KG1 (cell line): ENCODE measurements at places on chromosomes 16 and 17.

DNA sequence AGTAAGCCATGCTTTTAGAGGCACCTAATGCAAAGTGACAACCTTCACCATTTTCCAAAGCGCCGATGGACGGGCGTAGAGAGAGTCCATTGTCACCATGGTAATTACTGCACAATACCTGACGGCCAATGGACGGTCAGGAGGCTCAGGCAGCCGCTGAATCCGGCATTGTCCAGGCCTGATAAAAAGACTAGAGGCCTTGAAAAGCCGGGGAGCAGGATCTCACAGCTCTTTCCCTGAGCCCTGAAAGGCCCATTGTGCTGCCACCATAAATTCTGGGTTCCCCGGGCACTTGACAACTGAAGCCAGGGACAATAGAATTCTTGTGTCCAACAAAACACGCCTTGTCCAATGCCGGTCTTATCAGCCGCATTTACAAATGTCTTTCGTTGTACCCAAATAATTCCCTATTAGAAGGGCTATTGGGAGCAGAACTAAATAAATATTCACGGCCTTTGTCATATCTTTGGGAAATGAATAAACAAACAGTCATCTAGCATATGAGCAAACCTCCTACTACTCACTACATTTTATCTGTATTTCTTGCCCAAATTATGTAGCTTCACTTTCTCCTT lies 62.4 kb downstream of the CDH11 start:
- DNase-seq = no peak

- DNase-seq = no peak
These were observed 4.3 kb upstream of the PABPN1L start for GRCh38 chr16:88870608-88871348.

GRCh38 chr16:7037495-7037894 lies 295.1 kb upstream of the RBFOX1 start:
- no peak for DNase-seq

DNA sequence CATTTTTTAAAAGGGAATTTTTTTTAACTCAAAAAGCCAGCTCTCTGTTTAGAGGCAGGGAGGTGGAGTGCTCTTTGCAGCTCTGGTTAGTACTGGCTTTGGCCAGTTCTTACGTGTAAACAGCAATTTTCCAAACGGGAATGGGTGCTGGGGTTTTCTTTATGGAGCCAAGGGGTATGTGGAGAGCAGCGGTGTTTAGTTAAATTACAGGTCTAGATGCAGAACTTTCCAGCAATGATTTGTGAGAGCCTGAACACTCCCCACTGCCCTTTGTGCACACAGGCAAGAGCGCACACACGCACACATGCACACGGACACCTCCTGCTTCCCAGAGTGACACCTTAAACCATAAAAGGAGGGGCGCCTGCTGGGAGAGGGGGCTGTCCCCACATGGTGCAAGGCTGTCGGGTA lies 140.2 kb downstream of the MSI2 start:
- DNase-seq = no peak

DNA sequence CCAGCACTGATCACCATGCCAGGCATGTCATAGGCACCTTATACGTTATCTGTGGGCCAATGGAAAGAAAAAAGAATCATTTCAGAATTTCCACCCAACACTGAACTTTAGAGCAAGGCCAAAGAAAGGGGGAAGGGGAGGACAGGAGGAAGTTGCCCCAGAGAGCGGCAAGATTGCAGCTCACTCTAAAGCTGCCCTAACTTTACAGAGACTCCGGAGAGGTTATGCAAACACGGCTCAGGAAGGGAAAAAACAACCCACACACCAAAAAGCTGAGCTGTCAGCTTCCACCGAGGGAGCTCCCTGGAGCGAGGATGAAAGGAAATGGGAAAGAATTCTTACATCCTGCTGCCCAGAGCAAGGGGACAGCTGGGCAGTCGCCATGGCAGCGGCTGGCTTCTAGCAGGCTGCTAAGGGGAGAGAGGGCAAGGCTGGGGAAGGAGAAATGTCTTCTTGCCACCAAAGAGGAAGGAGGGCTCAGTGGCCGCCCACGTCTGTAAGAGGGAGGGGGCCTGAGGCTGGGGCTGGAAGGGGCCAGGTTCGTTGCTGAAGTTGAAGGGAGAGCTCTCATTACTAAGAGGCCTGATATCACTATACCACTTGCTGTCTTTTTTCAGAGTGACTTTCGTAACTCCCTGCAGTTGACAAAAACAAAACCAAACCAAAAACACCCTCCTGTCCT lies 18.2 kb downstream of the COTL1 start:
- peak; percentile 88 for DNase-seq

DNA sequence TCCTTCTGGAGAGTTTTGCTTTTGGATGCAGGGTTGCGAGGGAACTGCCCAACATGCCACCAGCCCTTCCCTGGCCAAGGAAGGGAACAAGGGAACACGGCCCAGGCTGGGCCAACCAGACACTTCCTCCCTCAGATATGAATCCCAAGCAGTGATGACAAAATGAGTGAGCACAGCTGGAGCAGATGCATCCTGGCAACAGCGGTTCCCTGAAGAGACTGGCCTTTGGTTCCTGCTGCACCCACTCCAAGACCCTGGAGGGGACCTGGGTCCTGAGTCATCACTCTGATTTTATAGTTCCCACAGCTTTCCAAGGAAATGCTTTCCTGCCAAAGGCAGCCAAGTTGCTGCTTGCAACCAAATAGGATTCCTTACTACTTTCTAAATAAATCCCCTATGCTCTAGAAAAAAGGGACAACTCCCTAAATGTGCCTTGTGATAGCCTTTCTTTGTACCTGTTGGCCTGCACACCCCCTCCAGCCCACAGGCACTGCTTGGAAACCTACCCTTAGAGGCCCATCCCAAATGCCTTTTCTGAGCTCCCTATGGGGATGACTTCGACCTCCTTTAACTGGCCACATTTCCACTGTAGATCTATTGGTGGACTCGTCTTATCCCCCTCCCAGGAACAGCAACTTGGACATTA lies 5.3 kb downstream of the ST3GAL2 start:
- no peak for DNase-seq

- DNase-seq = no peak
These were observed 3.0 kb downstream of the ARHGDIA start for GRCh38 chr17:81867991-81868673.

GRCh38 chr16:27678955-27679354 lies 129.0 kb downstream of the KATNIP start:
- DNase-seq = no peak

DNA sequence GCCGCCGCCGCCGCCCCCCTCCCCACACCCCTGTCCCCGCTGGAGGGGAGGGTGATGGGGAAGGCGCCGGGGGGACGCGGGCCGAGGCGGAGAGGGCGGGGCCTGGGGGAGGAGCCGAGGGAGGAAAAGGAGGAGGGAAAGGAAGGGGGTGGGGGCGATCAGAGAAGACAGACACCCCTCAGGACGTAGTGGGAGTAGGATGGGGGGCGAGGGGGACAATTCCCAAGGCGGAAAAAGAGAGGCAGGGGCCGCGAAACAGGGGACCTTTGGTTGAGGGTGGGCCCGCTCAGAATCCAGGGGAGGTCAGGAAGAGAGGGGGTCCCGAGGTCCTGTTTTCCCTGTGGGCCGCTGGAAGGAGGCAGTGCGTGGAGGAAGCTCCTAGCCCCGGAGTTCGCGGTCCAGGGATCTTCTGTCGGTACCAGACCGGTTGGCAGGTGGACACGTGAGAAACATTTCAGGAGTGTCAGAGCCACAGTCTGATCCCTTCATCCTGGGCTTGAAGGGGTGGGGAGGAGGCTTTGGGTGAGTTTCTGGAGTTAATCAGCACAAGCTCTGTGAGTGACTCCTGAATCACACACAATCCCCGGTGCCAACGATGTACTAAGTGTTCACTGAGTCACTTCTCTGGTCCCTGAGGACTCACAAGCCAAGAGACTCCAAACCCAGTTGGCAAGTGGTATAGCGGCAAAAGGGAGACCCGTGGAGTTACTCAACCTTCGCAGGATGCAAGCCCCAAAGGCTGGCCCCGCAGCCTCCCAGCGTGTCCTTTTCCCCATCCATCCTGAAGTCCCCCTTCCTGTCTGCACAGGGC lies at the start of gene XYLT1:
TSS of gene XYLT1 (minus strand) at position 53 of the 811 bp plus-strand sequence. CDS start 164 bp downstream, outside the sequence.
- no peak for DNase-seq

DNA sequence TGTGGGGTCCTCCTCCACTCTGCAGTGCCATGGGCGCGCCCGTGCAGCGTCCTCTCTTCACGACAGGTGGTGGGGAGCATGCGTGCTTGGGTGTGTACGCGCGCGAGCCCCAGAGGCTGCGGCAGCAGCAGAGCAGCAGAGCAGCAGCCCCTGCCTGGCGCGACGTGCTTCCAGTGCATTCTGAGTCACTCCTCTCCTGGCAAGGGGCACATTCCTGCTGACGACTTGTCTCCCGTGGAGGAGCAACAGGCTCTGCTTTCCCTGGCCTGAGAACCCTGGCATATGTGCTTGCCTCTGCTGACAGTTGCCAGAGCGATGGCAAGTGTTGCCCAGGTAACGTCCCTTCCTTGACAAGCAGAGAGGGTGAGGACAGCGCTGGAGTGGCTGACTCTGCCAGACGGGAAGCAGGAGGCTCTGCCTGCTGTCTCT lies 133.8 kb upstream of the PLCG2 start:
- DNase-seq = no peak

GRCh38 chr16:867421-868385 lies 67.2 kb upstream of the GNG13 start:
- no peak for DNase-seq

DNA sequence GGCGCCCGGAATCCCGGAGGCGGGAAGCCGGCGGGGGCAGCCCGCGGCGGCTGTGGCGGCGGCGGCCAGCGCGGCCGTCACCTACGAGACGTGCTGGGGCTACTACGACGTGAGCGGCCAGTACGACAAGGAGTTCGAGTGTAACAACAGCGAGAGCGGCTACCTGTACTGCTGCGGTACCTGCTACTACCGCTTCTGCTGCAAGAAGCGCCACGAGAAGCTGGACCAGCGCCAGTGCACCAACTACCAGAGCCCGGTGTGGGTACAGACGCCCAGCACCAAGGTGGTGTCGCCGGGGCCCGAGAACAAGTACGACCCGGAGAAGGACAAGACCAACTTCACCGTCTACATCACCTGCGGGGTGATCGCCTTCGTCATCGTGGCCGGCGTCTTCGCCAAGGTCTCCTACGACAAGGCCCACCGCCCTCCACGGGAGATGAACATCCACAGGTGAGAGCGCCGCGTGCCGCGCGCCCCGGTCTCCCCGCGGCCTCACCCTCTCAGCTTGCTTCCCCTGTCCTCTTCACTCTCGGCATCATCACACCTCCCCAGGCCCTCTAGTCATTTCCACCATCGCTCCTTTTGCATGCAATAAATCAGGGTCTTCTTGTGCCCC lies 706 bp downstream of the SHISA6 start:
- DNase-seq = no peak

DNA sequence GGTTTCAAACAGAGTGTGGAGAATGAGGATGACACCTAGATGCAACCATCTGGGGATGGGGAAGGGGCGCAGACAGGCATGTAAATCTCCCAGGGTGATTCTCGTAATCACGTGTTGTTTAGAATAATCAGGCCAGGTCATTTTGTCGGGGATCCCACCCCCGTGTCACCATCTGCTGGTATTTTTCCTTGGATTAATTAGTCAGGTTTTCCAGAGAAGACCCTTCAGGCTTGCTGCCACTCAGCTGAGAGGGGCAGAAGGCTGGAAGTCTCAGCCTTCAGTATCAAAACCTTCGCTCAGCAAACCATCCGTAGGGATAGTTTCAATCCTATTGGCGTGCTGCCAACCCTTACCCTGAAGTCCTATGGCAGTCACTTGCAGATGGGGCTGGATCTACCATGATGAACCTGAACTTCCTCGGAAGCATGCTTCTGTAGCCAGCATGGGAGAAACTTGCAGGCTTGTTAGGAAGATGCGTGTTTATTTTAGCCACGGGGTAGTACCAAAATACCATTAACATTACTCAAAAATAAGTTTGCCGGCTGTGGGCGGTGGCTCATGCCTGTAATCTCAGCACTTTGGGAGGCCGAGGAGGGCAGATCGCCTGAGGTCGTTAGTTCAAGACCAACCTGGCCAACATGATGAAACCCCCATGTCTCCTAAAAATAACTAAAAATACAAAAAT lies 7.5 kb upstream of the ADCY9 start:
- no peak for DNase-seq
